T-cell (primary cell): ENCODE measurements at places on chromosomes 1 and 21.

DNA sequence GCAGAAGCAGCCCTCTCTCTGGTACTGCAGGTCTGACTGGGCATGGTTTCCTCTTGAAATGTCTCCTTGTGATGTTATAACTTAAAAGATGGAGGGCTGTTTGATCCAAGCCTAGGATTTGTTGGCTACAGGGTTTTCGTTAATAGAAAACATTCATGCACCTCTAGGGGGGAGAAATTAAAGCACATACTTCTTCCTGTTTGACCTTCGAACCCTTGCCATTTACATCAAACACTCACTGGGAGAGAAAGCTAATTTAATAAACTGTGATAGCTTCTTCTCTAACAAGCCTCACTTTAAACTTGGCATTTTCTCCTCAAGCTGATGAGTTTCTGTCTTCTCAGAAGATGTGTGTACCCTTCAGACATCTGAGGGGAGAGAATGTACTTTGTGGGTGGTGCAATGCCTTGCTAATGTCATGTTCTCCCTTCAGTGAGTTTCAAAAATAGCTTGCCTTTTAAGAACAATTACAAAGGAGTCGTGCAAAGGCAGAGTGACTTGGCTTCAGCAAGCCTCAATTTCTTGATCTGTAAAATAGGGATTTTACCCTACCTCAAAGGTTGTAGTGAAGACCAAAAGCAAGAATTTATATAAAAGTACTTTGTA, 20.4 kb downstream of the CACHD1 start:
- H3K4me1 ChIP-seq, result peaks cover 12% of the 10 kb centered on the region
- DNase-seq, result no peak
- H3K36me3 ChIP-seq, result no peaks in the 10 kb centered on the region
- no peaks in the 10 kb centered on the region for H3K27me3 ChIP-seq
- no peak overlapping the region for H3K4me3 ChIP-seq

- H3K4me3 ChIP-seq, result no peak overlapping the region
- no peak for DNase-seq
- peaks cover 28% of the 10 kb centered on the region for H3K36me3 ChIP-seq
- H3K27ac ChIP-seq, result no peak overlapping the region
- H3K4me1 ChIP-seq, result peaks cover 37% of the 10 kb centered on the region
These were observed 27.5 kb downstream of the UBASH3A start for GRCh38 chr21:42431196-42431595.

- H3K27ac ChIP-seq, result no peak overlapping the region
- DNase-seq, result peak; percentile 46
These were observed 79.2 kb downstream of the TMEM53 start for GRCh38 chr1:44594871-44595735.

DNA sequence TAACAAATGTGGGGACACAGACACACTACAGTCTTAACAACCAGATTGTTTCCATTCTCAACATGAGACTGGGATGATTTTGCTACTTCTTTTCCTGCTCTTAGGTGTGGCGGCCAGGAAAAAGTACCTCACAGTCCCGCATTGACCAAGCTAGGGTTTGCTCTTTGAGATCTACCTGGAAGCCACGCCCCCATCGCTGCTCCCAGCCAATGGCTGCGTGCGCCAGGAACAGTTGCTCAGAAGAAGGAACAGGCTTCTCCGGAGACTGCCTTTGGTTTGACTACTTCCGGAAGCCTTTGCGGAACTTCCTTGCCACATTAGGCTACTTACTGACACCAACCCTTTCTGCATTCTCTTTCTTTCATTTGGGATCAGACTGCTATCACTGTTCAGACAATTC, 44.2 kb upstream of the PLD5 start:
- peaks cover 2% of the 10 kb centered on the region for H3K27me3 ChIP-seq
- no peak for DNase-seq
- H3K27ac ChIP-seq, result no peak overlapping the region
- H3K4me3 ChIP-seq, result no peak overlapping the region
- no peaks in the 10 kb centered on the region for H3K4me1 ChIP-seq
- no peaks in the 10 kb centered on the region for H3K36me3 ChIP-seq

- H3K27ac ChIP-seq, result no peak overlapping the region
- H3K36me3 ChIP-seq, result no peaks in the 10 kb centered on the region
- H3K4me3 ChIP-seq, result no peak overlapping the region
- no peaks in the 10 kb centered on the region for H3K27me3 ChIP-seq
- no peak for DNase-seq
- H3K4me1 ChIP-seq, result peaks cover 3% of the 10 kb centered on the region
These were observed 73.2 kb upstream of the CNIH3 start for GRCh38 chr1:224542783-224543440.

GRCh38 chr1:46134660-46135331, 2.4 kb upstream of the PIK3R3 start:
- H3K36me3 ChIP-seq, result no peaks in the 10 kb centered on the region
- H3K27ac ChIP-seq, result no peak overlapping the region
- H3K4me1 ChIP-seq, result peaks cover 6% of the 10 kb centered on the region
- H3K4me3 ChIP-seq, result no peak overlapping the region
- no peaks in the 10 kb centered on the region for H3K27me3 ChIP-seq

GRCh38 chr1:193581341-193581740, 394.9 kb upstream of the B3GALT2 start:
- no peaks in the 10 kb centered on the region for H3K27me3 ChIP-seq
- no peaks in the 10 kb centered on the region for H3K4me1 ChIP-seq
- no peak for DNase-seq

DNA sequence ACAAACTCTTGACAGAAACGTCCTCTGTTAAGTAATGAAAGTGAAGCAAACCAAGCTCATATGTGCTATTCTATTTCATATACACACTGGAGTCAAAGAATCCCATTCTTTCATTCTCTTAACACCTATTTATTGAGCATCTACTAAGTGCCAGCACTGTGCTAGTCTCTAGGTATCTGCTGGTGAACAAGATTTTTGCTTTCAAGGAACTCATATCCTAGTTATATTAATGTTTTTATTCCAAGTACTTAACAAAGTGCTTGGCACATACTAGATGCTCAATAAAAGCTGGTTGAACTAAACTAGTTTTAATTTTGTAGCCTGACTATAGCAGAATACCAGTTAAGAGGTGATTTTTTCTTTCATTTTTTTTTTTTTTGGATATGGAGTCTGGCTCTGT, 3.6 kb upstream of the RNF2 start:
- no peak overlapping the region for H3K27ac ChIP-seq
- H3K4me3 ChIP-seq, result no peak overlapping the region
- H3K4me1 ChIP-seq, result peaks cover 8% of the 10 kb centered on the region
- DNase-seq, result no peak

GRCh38 chr21:46217511-46218196, 10.9 kb downstream of the LSS start:
- H3K27ac ChIP-seq, result no peak overlapping the region
- no peak for DNase-seq
- peaks cover 39% of the 10 kb centered on the region for H3K36me3 ChIP-seq
- no peaks in the 10 kb centered on the region for H3K27me3 ChIP-seq
- no peaks in the 10 kb centered on the region for H3K4me1 ChIP-seq

- no peak for DNase-seq
- no peaks in the 10 kb centered on the region for H3K27me3 ChIP-seq
- H3K36me3 ChIP-seq, result no peaks in the 10 kb centered on the region
- no peaks in the 10 kb centered on the region for H3K4me1 ChIP-seq
These were observed 184.8 kb downstream of the BRINP2 start for GRCh38 chr1:177355575-177355974.

DNA sequence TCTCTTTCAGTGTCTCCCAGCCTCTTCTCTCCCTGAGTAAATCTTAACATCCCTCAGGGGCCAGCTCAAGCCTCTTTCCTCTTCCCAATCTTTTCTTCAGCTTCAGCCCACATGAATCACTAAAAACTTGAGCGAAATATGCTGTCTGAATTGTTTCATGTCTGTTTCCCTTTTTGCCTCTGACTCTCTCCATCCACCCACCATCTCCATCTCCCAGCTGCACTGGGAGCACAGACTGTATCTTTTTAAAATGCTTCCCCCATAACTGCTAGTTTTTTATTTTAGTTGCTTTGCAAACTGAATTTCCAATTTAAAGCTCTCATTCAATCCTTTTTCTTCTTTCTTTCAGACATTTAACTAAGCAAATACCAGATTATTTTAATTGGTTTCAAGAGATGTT, 3.0 kb upstream of the AHCTF1 start:
- no peak overlapping the region for H3K27ac ChIP-seq
- no peaks in the 10 kb centered on the region for H3K36me3 ChIP-seq
- no peak overlapping the region for H3K4me3 ChIP-seq
- no peaks in the 10 kb centered on the region for H3K27me3 ChIP-seq
- peaks cover 12% of the 10 kb centered on the region for H3K4me1 ChIP-seq

DNA sequence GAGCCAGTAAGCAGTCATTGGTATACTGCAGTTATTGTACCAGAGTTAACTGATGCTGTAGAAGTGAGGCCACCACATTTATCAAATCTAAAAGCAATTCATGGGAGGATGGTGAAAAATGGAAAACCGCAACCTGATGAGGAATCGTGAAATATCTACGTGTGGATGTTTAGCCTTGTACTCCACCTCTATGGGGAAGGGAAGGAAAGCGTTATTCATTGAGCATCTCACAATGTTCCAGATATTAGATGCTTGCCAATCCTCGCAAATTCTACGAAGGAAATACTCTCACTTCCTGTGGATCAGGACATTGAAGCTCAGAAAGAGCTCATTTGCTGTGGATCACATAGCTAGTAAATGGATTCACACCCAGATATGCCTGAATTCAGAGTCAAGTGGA, 77.3 kb downstream of the LRRC8D start:
- no peak for DNase-seq
- no peaks in the 10 kb centered on the region for H3K36me3 ChIP-seq
- H3K4me3 ChIP-seq, result no peak overlapping the region

GRCh38 chr1:10510520-10511493, 36.1 kb downstream of the PEX14 start:
- H3K4me3 ChIP-seq, result peak overlapping the region; percentile 35
- peaks cover 75% of the 10 kb centered on the region for H3K4me1 ChIP-seq
- peak; percentile 77 for DNase-seq
- peak overlapping the region; percentile 94 for H3K27ac ChIP-seq

- no peak for DNase-seq
- H3K27me3 ChIP-seq, result no peaks in the 10 kb centered on the region
- H3K27ac ChIP-seq, result no peak overlapping the region
- no peaks in the 10 kb centered on the region for H3K36me3 ChIP-seq
These were observed 45.6 kb downstream of the SUCO start for GRCh38 chr1:172578586-172578985.

DNA sequence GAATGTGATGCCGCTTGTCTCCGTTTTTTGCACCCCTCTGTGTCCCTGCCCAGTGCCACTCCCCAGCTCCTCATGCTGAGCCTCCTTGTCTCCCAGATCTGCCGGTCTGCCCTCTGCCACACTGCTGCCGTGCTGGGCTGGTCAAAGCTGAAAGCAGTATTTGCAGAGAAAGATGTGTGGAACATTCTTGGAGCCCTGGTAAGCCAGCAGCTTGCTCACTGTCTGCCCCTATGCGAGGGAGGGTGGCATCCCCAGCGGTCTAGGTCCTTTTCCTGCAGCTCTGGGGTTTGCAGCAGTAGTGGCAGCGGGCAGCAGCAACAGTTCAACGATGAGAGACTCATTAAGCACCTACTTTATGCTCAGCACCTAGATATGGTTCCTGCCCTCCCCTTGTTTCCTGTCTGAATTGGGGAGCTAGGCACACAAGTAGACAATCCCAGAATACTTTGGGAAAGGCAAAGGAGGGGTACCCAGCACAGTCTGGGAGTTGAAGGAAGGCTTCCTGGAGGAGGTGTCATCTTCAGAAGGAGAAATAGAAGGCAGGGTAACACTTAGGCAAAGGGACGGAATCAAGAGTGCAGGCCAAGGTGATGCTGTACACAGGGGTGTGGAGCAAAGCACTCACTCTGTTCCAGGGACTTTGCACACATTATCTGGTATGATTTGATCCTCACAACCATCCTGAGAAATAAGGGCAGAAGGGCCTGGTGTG, 63.1 kb downstream of the KIF21B start:
- H3K4me1 ChIP-seq, result no peaks in the 10 kb centered on the region
- no peak for DNase-seq
- H3K27me3 ChIP-seq, result no peaks in the 10 kb centered on the region
- H3K4me3 ChIP-seq, result no peak overlapping the region
- no peaks in the 10 kb centered on the region for H3K36me3 ChIP-seq
- no peak overlapping the region for H3K27ac ChIP-seq

DNA sequence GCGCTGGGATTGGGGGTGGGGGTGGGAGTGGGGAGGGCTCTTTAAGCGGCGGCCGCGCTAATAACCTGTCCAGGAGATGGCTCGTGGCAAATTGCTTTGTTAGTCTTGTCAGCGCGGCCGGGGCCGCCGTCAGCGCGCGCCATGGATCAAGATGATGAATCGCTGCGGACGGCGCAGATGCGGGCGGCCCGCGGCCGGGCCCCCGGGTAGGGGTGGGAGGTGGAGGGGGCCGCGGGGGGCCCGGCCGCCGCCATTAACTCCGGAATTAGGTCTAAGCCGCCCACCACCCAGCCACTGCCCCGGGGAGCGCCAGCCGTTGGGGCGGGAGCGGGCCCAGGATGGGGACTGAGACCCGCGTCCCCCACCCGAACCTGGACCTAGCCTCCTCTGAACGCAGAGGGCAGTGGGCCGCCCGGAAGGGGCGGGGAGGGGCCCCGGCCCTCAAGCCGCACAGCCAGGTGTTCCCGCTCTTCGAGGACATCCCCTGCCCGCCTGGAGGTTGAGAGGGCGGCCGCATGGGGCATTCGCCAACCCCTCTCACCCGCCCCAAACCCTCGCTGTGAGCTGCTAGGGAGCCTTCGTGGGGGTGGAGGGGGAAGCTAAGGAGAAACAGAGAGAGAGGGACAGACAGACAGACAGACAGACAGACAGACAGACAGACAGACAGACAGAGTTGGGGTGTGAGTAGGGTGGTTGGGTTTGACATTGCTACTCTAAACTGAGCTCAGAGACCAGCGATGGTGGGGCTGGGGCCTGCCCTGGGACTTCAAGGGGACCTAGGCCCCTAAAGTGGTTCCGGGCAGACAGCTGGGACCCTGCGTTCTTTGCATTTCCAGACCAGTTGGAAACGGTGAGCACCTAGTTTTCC, 3.8 kb upstream of the DMBX1 start:
- no peak overlapping the region for H3K27ac ChIP-seq
- H3K4me3 ChIP-seq, result no peak overlapping the region
- H3K4me1 ChIP-seq, result no peaks in the 10 kb centered on the region
- H3K27me3 ChIP-seq, result peaks cover 78% of the 10 kb centered on the region
- DNase-seq, result no peak

DNA sequence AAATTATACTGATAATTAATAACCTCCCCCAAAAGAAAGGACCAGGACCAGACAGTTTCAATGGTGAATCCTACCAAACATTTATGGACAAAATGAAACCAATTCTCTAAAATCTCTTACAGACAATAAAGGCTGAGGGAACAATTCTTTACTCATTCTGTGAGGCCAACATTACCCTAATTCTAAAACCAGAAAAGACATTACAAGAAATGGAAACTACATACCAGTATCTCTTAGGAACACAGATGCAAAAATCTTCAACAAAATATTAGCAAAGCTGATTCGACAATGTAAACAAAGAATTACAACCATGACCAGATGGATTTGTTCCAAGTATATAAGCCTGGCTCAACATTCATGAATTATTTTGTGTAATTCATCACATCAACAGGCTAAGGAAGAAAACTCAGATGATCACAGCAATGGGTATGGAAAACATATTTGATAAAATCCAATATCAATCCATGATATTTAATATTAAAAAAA, 8.6 kb downstream of the TMED5 start:
- peaks cover 13% of the 10 kb centered on the region for H3K36me3 ChIP-seq
- H3K27me3 ChIP-seq, result no peaks in the 10 kb centered on the region
- no peak overlapping the region for H3K27ac ChIP-seq
- peaks cover 13% of the 10 kb centered on the region for H3K4me1 ChIP-seq
- no peak for DNase-seq
- no peak overlapping the region for H3K4me3 ChIP-seq

GRCh38 chr1:188166654-188167053, 1337.9 kb downstream of the PLA2G4A start:
- H3K27me3 ChIP-seq, result no peaks in the 10 kb centered on the region
- no peaks in the 10 kb centered on the region for H3K36me3 ChIP-seq
- DNase-seq, result no peak
